Stimulated activated CD8-positive, alpha-beta memory T cell treated with anti-CD3 and anti-CD28 coated beads, Interleukin-4, amount 100 ng/mL, for 4 hours (primary cell): ENCODE measurements at places on chromosomes 3 and 15.

DNA sequence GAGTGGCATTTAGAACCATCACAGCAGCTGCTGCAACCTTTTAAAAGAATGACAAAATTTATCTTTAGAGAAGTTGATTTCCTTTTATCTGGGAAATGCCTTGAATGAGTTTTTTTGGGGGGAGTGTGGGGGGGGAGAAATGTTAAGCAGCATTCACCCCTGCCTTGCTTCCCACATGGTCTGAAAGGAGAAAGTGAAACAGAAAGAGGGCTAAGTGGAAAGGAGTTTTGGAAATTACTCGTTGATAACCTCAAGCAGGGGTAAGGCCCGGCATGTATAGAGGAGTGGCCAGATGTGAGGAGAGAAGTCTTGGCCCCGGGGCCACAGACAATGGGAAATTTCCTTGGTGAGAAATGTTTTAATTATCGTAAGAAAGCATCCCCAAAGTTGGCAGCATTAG is 23.5 kb downstream of the B3GALNT1 start:
- no peak for DNase-seq

GRCh38 chr3:41200669-41201021 is 1.3 kb downstream of the CTNNB1 start:
- DNase-seq, result no peak

GRCh38 chr15:67146234-67146633 is 80.8 kb downstream of the SMAD3 start:
- DNase-seq, result no peak

GRCh38 chr3:177069514-177070329 is 127.6 kb downstream of the TBL1XR1 start:
- DNase-seq, result no peak

GRCh38 chr3:37645517-37646380 is 215.9 kb upstream of the CTDSPL start:
- no peak for DNase-seq

DNA sequence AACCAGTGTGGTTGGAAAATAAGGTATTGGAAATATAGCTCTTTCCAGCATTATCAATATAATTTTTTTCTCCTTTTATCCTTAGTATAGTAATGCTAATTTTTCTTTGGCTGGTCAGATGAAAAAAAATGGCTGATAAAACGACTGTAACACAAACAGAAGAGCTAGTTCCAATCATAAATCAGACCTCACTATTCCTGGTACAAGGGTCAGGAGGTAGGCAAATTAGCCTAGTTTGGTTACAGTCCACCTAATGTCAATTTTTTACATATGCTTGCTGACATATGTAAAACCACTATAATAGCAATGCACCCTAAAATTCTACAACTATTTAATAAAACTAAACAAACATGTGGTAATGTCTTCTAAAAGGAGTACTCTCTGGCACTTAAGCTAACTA is 19.9 kb upstream of the VPS39 start:
- DNase-seq, result no peak

GRCh38 chr3:13557417-13557816 is 8.5 kb downstream of the FBLN2 start:
- DNase-seq, result no peak

GRCh38 chr3:150329408-150329807 is 78.7 kb upstream of the TSC22D2 start:
- DNase-seq, result no peak

GRCh38 chr15:100544338-100544841 is 15.6 kb upstream of the CERS3 start:
- no peak for DNase-seq

DNA sequence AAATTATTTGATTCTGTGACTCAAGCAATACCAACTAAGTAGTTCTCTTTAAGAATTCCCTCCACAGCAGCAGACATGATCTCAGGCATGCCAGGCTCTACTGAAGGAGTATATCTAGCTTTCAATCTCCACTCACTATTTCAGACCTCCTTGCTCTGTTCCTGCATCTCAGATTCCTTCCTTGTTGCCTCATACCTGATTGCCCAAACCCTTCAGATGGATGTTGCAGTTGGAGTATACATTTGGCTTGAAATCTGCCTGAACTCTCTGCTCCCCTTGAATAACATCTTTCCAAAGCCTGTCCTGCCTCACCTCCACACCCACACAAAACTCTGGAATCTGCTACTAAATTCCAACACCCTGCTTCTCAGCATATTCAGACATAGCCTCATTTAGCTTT is 19.8 kb upstream of the TM4SF4 start:
- no peak for DNase-seq

GRCh38 chr15:68729789-68730411 is 90.8 kb downstream of the ANP32A start:
- DNase-seq, result no peak

- no peak for DNase-seq
Observed at GRCh38 chr3:178236555-178237277, 299.5 kb upstream of the KCNMB2 start.

- no peak for DNase-seq
Observed at GRCh38 chr15:33612721-33613304, 302.0 kb downstream of the RYR3 start.

- DNase-seq, result no peak
Observed at GRCh38 chr3:53416530-53416929, 69.2 kb upstream of the DCP1A start.

DNA sequence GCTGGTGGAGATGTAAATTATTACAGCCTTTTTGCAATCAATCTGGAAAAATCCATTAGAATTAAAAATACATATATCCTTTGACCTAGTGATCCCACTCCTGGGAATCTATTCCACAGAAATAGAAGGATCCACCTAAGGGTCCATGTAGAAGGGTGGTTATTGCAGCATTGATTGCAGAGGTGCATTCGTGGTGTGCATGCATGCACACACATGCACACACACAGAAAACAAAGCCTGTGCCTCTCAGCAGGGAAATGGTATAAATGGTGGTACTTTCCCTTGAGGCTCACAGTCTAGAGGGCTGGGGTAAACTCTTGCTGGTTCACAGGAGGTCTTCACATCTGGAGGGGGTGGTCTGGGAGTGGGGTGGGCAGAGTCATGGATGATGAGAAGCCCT is 19.4 kb upstream of the ADPGK start:
- DNase-seq, result no peak

GRCh38 chr3:114756506-114757279 is 390.4 kb downstream of the ZBTB20 start:
- no peak for DNase-seq

- DNase-seq, result no peak
Observed at GRCh38 chr3:66675366-66675765, 174.5 kb upstream of the LRIG1 start.

GRCh38 chr3:154862265-154862664 is 217.9 kb upstream of the MME start:
- no peak for DNase-seq

- DNase-seq, result no peak
Observed at GRCh38 chr15:66617137-66618090, 51.6 kb upstream of the LCTL start.

GRCh38 chr15:64749999-64750657 is 25.3 kb downstream of the RBPMS2 start:
- DNase-seq, result no peak

GRCh38 chr3:156491192-156491591 is 63.7 kb downstream of the SSR3 start:
- no peak for DNase-seq

DNA sequence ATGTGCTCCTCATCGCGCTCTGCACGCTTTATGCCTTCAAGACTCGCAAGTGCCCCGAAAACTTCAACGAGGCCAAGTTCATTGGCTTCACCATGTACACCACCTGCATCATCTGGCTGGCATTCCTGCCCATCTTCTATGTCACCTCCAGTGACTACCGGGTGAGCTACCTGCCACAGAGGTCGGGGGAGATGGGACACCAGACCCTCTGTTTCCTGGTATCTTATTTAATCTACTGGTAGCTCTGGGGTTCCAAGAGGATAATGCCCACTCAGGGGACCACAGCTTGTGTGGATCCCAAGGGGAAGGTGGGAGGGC is 9.1 kb downstream of the GRM2 start:
- DNase-seq, result no peak

DNA sequence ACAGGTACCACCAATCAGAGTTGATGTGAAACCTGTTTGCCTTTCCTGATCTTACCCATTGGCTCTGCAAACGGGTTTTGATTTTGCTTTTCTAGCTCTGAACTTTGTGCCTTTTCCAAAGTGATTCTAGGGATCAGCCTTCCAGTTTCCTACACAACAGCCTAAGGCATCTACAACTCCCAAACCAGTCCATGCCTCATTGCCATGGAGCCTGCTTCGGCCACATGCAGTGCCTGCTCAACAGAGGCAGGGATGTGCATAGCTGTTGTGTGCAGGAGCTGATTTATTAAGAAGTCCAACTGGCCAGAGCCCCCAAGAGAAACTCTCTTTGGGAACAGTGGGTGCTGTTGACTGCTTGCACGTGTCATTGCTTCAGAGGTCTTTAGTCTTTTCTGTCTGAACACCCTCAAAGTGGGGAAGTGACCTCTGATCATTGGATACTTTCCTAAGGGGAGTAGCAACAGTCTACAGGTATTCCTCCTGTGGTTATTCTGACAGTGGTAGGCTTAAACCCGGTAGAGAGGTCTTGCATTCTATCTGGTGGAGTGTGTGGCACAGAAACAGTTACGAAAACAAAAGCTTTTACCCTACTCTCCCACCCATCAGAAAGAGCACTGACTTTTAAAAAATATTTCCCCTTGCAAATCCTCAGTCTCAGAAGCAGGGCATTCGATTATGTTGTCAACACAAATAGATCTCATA is 36.6 kb upstream of the THSD4 start:
- DNase-seq, result no peak

GRCh38 chr3:168544097-168544957 is 448.6 kb upstream of the GOLIM4 start:
- DNase-seq, result no peak

DNA sequence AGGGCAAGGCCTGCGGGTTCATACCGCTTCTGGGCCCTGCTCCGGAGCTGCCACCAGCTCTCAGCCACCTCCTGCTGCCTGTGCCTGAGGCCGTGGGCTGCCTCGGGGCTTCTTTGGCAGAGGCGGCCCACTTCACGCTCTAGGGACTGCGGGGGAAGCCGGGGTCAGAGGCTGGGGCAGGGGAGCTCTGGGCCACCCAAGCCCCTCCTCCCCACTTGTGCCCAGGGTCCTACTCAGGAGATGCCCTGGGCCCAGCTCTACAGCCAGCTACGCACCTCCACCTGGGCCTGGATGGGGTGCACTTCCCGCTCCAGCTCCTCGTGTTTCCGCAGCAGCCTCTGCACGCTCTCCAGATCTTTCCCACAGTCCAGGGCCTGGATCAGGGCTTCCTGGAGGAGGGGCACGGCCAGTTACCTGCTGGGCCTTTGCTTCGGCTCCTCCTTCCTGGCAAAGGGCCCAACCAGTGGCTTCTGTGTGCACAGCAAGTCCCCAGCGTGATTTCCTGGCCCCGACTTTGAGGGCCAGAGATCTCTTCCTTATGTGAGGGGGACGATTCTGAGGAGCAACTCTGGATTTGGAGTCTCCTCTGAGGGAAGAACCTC is 24.0 kb downstream of the PLA2G4B start:
- no peak for DNase-seq

GRCh38 chr15:67834581-67835296 is 5.1 kb downstream of the RNU6-1 start:
- no peak for DNase-seq

DNA sequence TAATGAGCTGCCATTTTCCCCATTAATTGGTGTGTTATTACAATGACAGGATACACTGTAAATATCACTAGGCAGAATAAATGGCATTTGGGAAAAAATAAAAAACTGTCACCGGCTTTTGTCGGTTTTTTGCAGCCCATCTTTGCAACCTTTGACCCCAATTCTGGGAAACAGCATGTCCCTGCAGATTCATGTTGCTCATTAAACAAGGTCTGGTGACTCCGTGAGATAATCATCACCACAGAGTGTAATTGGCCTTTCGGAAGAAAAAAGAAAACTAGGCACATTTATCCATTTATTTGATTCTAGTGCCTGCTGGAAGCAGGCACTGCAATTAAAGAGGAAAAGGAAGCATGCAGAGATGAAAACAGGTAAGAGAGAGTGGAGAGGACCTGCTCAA is 64.5 kb downstream of the TRAT1 start:
- DNase-seq, result no peak

DNA sequence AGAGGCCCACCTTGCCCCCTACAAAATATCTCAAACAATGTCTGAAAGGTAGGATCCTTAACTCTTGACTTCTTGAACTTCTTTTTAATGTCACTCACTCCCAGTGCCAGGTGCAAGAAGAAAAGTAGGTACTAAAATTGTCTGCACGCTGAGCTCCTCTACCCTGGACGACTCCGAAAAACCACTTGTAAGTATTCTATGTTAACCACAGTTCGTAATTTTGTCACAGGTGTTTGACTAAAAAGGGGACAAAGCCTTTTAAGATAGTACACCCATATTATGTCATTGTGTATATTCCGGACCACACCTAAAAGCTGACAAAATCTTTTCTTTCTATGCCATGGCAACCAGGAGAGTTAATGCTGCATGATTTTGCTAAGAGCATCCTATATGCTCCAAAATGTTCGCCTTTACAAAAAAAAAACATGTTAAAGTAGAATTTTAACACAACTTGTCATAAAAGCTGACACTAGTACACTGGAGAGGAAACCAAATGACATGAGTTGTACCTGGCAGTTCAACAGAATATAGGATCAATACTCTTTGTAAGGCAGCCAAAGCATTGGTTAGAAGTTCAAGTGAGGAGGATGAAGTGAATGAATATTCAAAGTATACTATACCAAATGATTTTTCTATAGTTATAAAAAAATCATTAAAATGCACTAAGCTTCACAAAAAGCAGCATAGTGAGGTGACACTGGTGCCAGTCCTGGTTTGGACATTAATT is 210.5 kb downstream of the FOXP1 start:
- DNase-seq, result no peak

GRCh38 chr15:38487378-38487777 is 33.5 kb downstream of the FAM98B start:
- DNase-seq, result no peak

GRCh38 chr3:112074616-112075497 is 11.3 kb upstream of the C3orf52 start:
- no peak for DNase-seq

- DNase-seq, result no peak
Observed at GRCh38 chr15:45641374-45641781, 6.5 kb downstream of the SQOR start.

DNA sequence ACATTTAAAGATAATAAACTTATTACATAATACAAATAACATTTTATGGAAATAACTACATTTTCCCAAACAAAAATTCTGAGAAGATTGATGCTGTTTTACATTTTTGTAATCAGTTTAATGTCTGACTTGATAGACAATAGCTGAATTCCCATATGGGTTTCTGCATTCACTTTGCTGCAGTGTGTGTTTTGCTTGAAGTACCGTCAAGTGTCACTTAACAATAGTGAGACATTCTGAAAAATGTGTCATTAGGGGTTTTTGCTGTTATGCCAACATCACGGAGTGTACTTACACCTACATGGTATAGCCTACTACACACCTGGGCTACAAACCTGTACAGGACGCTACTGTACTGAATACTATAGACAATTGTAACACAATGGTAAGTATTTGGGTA is 57.5 kb downstream of the USF3 start:
- DNase-seq, result no peak

GRCh38 chr15:98854496-98854895 is 153.1 kb downstream of the PGPEP1L start:
- DNase-seq, result no peak

- DNase-seq, result no peak
Observed at GRCh38 chr3:104951426-104951825, 415.3 kb upstream of the ALCAM start.

- no peak for DNase-seq
Observed at GRCh38 chr15:62306851-62307504, 141.9 kb upstream of the C2CD4B start.

GRCh38 chr3:22122567-22122966 is 371.6 kb upstream of the ZNF385D start:
- no peak for DNase-seq

- DNase-seq, result no peak
Observed at GRCh38 chr3:141901914-141902313, 25.5 kb downstream of the ATP1B3 start.
